Mesenchymal stem cell (in vitro differentiated cells and primary cell): ENCODE measurements at places on chromosomes 1 and 21.

DNA sequence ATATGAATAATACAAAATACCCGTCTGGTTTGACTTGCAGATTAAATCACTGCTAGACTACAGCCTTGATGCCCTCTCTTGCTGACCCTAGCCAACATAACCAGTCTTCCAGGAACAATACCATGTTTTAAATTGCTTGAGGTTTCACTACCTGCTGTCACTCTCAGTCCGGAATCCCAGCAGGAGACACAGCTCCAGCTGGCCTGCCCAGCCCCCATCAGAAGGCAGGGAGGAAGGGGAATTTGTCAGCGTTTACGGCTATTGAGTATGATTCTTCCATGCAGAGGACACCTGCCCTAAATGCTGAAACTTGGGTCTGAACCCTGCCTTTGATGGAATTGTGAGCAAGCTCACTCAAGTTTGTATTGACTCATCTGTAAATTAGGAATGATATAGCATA, 33.0 kb downstream of the ZNF496 start:
- H3K4me3 ChIP-seq: no peak overlapping the region
- peaks cover 46% of the 10 kb centered on the region for H3K36me3 ChIP-seq
- no peaks in the 10 kb centered on the region for H3K27me3 ChIP-seq
- DNase-seq: no peak
- H3K4me1 ChIP-seq: peaks cover 21% of the 10 kb centered on the region
- no peak overlapping the region for H3K27ac ChIP-seq

- peaks cover 21% of the 10 kb centered on the region for H3K4me1 ChIP-seq
- DNase-seq: no peak
- peaks cover 17% of the 10 kb centered on the region for H3K36me3 ChIP-seq
- H3K27me3 ChIP-seq: peaks cover 68% of the 10 kb centered on the region
- no peak overlapping the region for H3K27ac ChIP-seq
Measured at GRCh38 chr21:42669041-42669440, 15.6 kb downstream of the PDE9A start.

- H3K27ac ChIP-seq: no peak overlapping the region
- H3K27me3 ChIP-seq: no peaks in the 10 kb centered on the region
- no peaks in the 10 kb centered on the region for H3K36me3 ChIP-seq
- H3K4me3 ChIP-seq: no peak overlapping the region
Measured at GRCh38 chr1:60271041-60271440, 197.5 kb upstream of the C1orf87 start.

GRCh38 chr1:33235521-33235920, 20.8 kb upstream of the ZNF362 start:
- H3K4me1 ChIP-seq: peaks cover 5% of the 10 kb centered on the region
- H3K27ac ChIP-seq: no peak overlapping the region
- no peaks in the 10 kb centered on the region for H3K36me3 ChIP-seq
- peaks cover 3% of the 10 kb centered on the region for H3K27me3 ChIP-seq
- no peak for DNase-seq

DNA sequence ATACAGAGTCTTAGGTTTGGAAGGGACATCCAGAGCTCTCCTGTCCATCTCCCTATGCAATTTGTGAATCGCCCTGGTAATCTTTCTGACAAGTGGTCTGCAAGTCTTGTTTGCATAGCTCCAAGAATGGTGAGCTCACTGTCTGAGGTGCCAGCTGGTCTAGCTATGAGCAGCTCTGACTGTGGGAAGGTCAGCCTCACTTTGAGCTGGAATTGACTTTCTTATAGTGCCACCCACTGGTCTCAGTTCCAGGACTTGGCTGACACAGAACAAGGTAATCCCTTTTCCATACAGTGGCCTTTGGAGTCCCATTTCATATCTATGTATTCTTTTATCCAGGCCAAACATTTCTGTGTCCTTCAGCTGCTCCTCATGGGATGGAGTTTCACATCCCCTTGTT, 95.6 kb upstream of the C8B start:
- no peak overlapping the region for H3K27ac ChIP-seq
- no peak overlapping the region for H3K4me3 ChIP-seq
- no peaks in the 10 kb centered on the region for H3K36me3 ChIP-seq
- H3K4me1 ChIP-seq: no peaks in the 10 kb centered on the region

GRCh38 chr1:92623187-92623778, 136.6 kb upstream of the GFI1 start:
- peak; percentile 12 for DNase-seq
- H3K4me3 ChIP-seq: no peak overlapping the region
- H3K27ac ChIP-seq: no peak overlapping the region
- peaks cover 9% of the 10 kb centered on the region for H3K36me3 ChIP-seq
- H3K27me3 ChIP-seq: no peaks in the 10 kb centered on the region
